ENCODE measurements at places on chromosomes 1 and 21.

- no peak for DNase-seq
These were observed 52.6 kb upstream of the TRAPPC10 start for GRCh38 chr21:43959231-43960116.

- no peak for DNase-seq
These were observed 244.3 kb upstream of the NRIP1 start for GRCh38 chr21:15309022-15309590.

DNA sequence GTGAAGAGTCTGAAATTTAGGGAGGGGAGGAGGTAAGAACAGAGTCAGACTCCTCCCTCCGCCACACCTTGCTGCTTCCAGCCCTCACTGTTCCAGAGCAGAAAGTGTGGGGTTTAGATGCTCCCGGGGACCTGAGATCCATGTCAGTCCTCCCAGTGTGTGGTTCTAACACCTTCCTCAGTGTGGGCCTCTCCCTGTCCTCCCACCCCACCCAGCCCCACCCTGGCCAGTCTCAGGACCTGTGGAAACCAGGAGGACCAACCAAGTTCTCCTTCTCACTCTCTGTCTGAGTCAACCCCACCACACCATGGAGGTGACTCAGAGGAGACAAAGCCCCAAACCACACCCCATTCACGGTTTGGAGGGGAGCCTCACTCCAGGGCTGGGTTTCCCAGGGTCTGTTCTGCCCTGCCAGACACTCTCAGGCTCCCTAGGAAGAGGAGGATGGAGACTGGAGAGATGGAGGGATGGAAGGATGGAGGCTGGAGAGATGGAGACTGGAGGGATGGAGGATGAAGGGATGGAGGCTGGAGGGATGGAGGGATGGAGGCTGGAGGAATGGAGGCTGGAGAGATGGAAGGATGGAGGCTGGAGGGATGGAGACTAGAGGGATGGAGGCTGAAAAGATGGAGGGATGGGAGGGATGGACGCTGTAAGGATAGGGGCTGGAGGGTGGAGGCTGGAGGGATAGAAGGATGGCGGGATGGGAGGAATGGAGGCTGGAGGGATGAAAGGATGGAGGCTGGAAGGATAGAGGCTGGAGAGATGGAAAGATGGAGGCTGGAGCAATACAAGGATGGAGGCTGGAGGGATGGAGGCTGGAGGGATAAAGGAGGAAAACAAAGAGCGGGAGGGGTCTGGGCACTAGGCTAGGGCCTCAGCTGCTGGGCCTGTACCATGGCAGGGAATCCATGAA, 100.9 kb upstream of the RUNX3 start:
- peak; percentile 76 for DNase-seq

GRCh38 chr1:153434746-153435455, 18.6 kb downstream of the S100A7A start:
- DNase-seq, result no peak

GRCh38 chr1:82245345-82246014, 444.7 kb downstream of the ADGRL2 start:
- no peak for DNase-seq

- DNase-seq, result no peak
These were observed 58.4 kb upstream of the LGALS8 start for GRCh38 chr1:236465231-236465958.

GRCh38 chr1:191460234-191460633, 698.0 kb upstream of the RGS18 start:
- no peak for DNase-seq

Measured in activated T-cell treated with anti-CD3 and anti-CD28 coated beads for 48 hours (primary cell).